ENCODE measurements at places on chromosomes 5 and 9. TPM values are rescaled to one million over a fixed set of nuclear protein-coding genes. Genes with fewer than 3 reads are reported as not detected.

GRIA1 gene
- total RNA-seq, result not detected

SPATA31D3 gene
- total RNA-seq, result not detected

ZNF483 gene
- total RNA-seq, result 0.56 TPM

PCDHGB1 gene
- total RNA-seq, result 1.5 TPM

GPX8 gene
- 34.5 TPM for total RNA-seq

TMEFF1 gene
- 0.59 TPM for total RNA-seq

TLX3 gene
- not detected for total RNA-seq

PCDHGA8 gene
- not detected for total RNA-seq

BHMT gene
- not detected for total RNA-seq

TTC33 gene
- total RNA-seq, result 11.7 TPM

SLC6A3 gene
- total RNA-seq, result 1.5 TPM
